ENCODE measurements at places on chromosomes 4 and X. TPM values are rescaled to one million over a fixed set of nuclear protein-coding genes. Genes with fewer than 3 reads are reported as not detected.

TAF7L gene
- total RNA-seq: 0.14 TPM

TDO2 gene
- 0.56 TPM for total RNA-seq

IGSF1 gene
- total RNA-seq: 0.32 TPM

KLHL4 gene
- total RNA-seq: 5.8 TPM

CLNK gene
- not detected for total RNA-seq

MAGEC3 gene
- not detected for total RNA-seq

XIAP gene
- 26.7 TPM for total RNA-seq

PHKA1 gene
- total RNA-seq: 30.8 TPM

FGF13 gene
- total RNA-seq: 0.08 TPM

DAPP1 gene
- not detected for total RNA-seq

FMR1NB gene
- not detected for total RNA-seq

HAND2 gene
- total RNA-seq: 0.45 TPM

HEPH gene
- not detected for total RNA-seq

MAGEA2B gene
- total RNA-seq: not detected

PDGFRA gene
- total RNA-seq: 0.25 TPM

L1CAM gene
- total RNA-seq: 22.0 TPM

XAGE1B gene
- total RNA-seq: 224 TPM

TSPAN7 gene
- total RNA-seq: 2.6 TPM

CACNA1F gene
- total RNA-seq: not detected

MAOB gene
- total RNA-seq: 0.14 TPM

PTCHD1 gene
- not detected for total RNA-seq

TMPRSS11E gene
- total RNA-seq: 0.09 TPM

ADAMTS3 gene
- total RNA-seq: not detected

ATP1B4 gene
- total RNA-seq: not detected

MGAT4D gene
- total RNA-seq: not detected

FGB gene
- 24.5 TPM for total RNA-seq

REELD1 gene
- not detected for total RNA-seq

MND1 gene
- 13.4 TPM for total RNA-seq

NHS gene
- total RNA-seq: 2.3 TPM

SAGE1 gene
- not detected for total RNA-seq

SPACA5 gene
- not detected for total RNA-seq

LPAR4 gene
- total RNA-seq: not detected

IQCM gene
- total RNA-seq: not detected

GYPA gene
- not detected for total RNA-seq

MID1 gene
- 32.2 TPM for total RNA-seq

HSFX3 gene
- not detected for total RNA-seq

DUSP21 gene
- total RNA-seq: not detected

NUDT11 gene
- 2.7 TPM for total RNA-seq

AFF1 gene
- total RNA-seq: 15.1 TPM

PRSS12 gene
- total RNA-seq: 0.14 TPM

SRPX gene
- 8.9 TPM for total RNA-seq
